ENCODE measurements at places on chromosomes 2 and 18.
A peak's percentile ranks its signal among the peaks of the same experiment; 100 is the strongest.

- DNase-seq: no peak
- peaks cover 10% of the 10 kb centered on the region for H3K4me1 ChIP-seq
- no peak overlapping the region for H3K27ac ChIP-seq
- peaks cover 8% of the 10 kb centered on the region for H3K36me3 ChIP-seq
These were observed 145.1 kb downstream of the AGPS start for GRCh38 chr2:177537636-177538035.

DNA sequence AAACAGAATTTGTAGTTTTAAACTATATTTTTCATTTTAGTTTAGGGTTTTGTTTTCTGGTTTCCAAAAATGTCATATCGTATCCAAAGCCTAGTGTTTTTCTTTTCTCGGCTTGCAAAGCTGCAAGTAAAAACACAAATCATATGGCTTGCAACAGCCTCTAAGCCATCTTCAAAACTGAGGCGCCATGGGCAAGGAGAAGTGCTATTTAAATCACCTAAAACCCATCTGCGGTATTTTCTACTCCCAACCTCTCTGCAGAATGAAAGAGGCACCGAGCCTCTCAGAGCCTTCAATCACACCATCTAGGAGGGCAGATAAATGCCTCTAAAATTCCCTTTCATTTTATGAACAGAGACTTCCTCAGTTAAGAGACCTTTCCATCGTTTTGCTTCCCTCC is 25.2 kb downstream of the FECH start:
- H3K36me3 ChIP-seq: peaks cover 7% of the 10 kb centered on the region
- no peaks in the 10 kb centered on the region for H3K4me1 ChIP-seq
- no peak overlapping the region for H3K4me3 ChIP-seq
- no peak for DNase-seq
- H3K27ac ChIP-seq: no peak overlapping the region

DNA sequence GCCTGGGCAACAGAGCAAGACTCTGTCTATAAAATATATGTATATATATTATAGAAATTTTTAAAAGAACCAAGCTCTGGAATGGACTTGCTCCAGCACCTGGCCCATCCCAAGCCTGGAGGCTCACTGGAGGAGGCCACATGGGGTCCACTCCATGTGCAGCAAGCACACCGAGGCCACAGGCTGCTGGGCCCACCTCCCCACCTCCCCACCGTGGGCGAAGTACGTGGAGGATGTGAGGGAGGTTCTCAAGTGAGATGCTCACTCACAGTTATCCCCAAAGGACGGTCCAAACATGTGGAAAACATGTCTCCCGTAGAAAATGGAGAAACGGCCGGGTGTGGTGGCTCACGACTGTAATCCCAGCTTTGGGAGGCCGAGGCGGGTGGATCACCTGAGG is 13.9 kb upstream of the RAB17 start:
- H3K27me3 ChIP-seq: peaks cover 2% of the 10 kb centered on the region
- DNase-seq: no peak
- no peak overlapping the region for H3K4me3 ChIP-seq
- H3K36me3 ChIP-seq: no peaks in the 10 kb centered on the region

DNA sequence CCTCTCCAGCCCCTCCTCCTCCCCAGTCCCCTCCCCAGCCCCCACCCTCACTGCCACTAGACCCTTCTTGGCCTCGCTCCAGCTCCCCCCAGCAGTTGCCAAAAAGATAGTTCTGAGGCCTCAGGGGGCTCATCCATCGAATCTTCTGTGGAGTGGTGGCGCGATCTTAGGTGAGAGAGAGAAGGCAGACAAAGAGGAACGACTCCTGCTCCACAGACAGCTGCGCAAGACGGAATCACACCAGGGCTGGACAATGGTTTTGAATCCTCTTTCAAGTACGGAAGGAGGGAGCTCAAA is 68.1 kb downstream of the LAMA3 start:
- no peaks in the 10 kb centered on the region for H3K4me1 ChIP-seq
- no peaks in the 10 kb centered on the region for H3K27me3 ChIP-seq
- no peak overlapping the region for H3K4me3 ChIP-seq
- DNase-seq: no peak
- H3K36me3 ChIP-seq: no peaks in the 10 kb centered on the region

DNA sequence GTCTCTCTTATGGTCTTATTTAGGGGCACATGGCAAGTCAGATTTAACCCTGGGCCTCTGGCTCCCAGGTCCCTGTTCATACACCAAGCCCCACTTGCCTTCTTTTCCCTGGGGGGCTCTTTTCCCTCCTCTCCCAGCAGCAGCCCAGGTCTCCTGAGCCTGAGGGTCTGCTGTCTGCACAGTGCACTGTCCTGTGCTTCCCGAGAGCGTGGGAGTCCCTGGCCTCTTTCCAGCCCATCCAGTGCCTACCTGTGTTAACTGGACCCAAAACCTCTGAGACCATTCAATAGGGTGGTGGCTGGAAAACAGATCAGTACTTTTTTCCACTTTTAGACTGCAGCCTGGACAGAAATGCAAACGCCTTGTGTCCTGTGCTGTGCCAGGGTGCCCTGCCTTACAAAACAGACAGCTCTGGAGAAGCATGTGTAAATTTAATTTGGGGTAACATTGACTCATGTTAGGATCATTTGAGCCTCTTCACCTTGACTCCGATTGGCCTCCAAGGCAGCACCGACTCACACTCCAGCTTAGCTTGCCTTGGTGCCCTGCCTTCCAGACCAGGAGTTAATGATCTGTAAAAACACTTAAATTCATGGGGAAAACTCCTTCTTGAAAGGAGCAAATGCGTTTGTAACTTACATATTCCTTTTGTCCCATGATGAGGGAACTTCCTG is 34.3 kb downstream of the TWIST2 start:
- H3K36me3 ChIP-seq: no peaks in the 10 kb centered on the region
- no peaks in the 10 kb centered on the region for H3K27me3 ChIP-seq
- no peaks in the 10 kb centered on the region for H3K4me1 ChIP-seq
- no peak for DNase-seq
- no peak overlapping the region for H3K4me3 ChIP-seq

GRCh38 chr18:22367303-22367702 is 50.4 kb downstream of the CTAGE1 start:
- no peaks in the 10 kb centered on the region for H3K4me1 ChIP-seq
- no peak for DNase-seq
- no peak overlapping the region for H3K4me3 ChIP-seq
- H3K27ac ChIP-seq: no peak overlapping the region

DNA sequence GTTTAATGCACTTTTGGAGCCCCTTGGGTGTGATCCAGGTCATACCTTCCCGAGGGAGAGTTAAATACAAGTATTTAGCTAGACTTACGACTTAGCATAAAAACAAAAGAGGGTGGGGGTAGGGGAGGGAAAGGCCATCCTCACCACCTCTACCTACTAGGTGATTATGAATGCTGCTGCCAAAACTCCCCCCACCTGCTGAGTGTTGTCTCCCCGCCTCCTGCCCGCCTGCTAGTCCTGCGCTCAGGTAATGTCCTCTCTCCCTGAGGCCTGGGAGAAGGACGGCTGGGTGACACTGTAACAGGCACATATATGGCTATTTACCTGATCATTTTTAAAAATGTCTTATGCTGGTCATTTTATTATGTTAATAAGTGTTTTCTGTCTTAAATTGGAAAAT is 3.0 kb upstream of the NCKAP5 start:
- no peak overlapping the region for H3K4me3 ChIP-seq
- H3K4me1 ChIP-seq: no peaks in the 10 kb centered on the region
- peaks cover 19% of the 10 kb centered on the region for H3K27me3 ChIP-seq
- H3K36me3 ChIP-seq: no peaks in the 10 kb centered on the region
- DNase-seq: no peak

- H3K4me3 ChIP-seq: no peak overlapping the region
- no peak overlapping the region for H3K27ac ChIP-seq
- H3K27me3 ChIP-seq: peaks cover 8% of the 10 kb centered on the region
These were observed 183.1 kb downstream of the C1D start for GRCh38 chr2:67879586-67880290.

DNA sequence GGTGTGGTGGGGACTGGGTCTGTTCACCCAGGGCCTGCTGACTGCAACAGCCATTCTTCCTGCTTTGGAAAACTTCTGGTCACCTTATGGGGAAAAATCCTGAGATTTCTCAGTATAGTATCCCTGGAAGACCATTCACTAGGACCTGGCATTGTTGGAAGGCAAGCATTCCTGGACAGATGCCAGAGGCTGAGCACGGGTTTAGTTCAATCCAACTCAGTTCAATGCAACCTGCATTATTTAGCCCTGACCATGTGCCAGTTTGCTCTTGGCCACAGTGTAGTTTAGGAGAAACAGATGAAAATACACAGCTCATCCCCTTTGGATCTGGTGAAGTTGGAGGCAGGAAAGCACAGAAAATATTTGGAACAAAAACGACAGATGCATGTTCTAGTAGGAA is 95.9 kb downstream of the LPIN1 start:
- peaks cover 31% of the 10 kb centered on the region for H3K27me3 ChIP-seq
- DNase-seq: no peak
- H3K27ac ChIP-seq: no peak overlapping the region

GRCh38 chr2:151827564-151828142 is 568 bp downstream of the ARL5A start:
- no peaks in the 10 kb centered on the region for H3K27me3 ChIP-seq
- peak; percentile 55 for DNase-seq
- H3K4me1 ChIP-seq: peaks cover 41% of the 10 kb centered on the region
- H3K36me3 ChIP-seq: peaks cover 3% of the 10 kb centered on the region
- peak overlapping the region; percentile 98 for H3K4me3 ChIP-seq
